ENCODE measurements at places on chromosomes 5 and 9.

- DNase-seq, result no peak
Observed at GRCh38 chr9:107153336-107153735, 129.7 kb upstream of the RAD23B start.

- no peak for DNase-seq
Observed at GRCh38 chr5:44942524-44943001, 133.8 kb downstream of the MRPS30 start.

- no peak for DNase-seq
Observed at GRCh38 chr5:102295534-102296177, 428 bp downstream of the SLCO4C1 start.

- DNase-seq, result no peak
Observed at GRCh38 chr9:33128570-33128969, 38.6 kb downstream of the B4GALT1 start.

DNA sequence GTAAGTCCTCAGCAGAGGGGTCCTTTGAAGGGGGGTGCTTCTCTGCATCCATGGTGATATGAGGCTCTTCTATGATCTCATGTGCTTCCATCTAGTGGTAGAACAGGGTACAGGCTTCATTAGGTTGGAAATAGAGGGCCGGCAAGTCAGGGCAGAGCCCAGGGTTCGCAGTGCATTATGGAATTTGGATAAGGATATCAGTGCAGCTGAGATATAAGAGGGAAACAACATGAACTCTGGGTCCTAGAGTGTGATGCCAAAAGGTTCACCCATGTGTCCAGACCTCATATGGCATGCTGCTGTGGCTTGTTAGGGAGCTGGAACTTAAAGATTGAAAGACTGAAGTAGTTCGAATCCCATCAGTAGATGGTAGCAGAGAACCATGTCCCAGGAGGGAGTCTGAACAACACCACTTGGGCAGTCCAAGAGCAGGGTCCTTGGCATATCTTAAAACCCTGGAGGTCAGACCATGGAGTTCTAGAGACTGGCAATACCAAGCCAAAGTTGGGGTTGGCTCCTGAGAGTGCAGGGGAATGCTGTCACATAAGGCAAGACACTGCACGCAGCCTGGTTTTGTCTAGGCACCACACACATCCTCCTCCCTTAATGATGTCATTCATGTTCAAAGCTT is 2.3 kb downstream of the FAM221B start:
- no peak for DNase-seq

- DNase-seq, result no peak
Observed at GRCh38 chr9:109861499-109861898, 81.5 kb downstream of the PALM2AKAP2 start.

DNA sequence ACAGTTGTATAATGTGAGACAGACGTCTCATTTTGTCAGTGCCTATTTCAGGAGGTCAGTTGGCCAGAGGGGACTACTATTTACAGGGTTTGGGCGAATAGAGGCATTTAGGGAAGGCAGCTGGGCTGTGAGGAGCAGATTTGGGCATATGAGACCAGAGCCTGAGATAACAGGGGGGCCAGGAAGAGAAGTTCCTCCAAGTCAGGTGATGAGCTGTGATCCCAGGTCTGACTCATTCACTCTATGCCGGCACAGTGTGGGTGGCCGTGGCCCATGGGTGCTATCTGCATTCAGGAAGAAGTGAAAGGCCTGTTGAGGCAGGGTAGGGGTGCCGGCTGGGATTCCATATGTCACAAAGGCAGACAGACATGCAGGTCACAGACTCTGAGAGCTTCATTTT is 142.8 kb downstream of the PDZD2 start:
- no peak for DNase-seq

DNA sequence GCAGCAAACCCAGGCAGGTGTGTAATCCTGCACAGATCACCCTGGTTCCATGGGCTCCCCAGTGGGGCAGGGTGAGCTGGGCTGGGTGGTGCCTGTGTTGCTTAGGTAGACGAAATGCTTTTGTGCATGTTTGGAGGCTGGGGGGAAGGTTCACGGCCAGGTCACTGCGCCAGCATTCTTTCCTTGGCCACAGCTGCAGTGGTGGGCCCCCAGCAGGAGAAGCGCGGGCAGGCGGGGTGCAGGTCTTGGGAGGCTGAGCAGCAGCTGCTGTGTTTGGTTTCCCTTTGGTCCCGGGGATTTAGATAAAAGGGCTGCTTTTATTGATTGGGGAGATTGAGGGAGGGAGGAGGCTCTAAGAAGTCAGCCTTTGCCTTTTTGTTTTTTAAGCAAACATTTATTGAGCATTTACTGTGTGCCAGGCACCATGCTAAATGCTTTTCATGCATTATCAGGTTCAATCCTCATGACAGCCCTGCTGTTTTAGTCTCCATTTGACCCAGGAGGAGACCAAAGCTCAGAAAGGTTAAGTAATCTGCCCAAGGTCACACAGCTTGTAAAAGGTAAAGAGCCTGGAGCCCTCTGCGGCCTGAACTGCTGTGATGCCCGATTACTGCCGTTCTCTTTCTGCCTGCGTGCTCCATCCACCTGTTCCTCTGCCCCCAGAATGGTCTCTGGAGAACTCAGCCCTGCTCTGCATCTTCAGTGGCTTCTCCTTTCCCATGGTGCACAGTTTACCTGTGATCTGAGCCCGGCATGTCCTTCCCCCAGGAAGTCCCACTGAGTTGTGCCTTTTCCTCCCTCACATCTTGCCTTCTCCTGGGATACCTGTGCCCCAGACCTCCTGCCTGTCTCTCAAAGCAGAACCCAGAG is 94.4 kb downstream of the MACROH2A1 start:
- DNase-seq, result no peak

GRCh38 chr5:176693477-176693851 is 46.2 kb downstream of the TSPAN17 start:
- DNase-seq, result no peak

- no peak for DNase-seq
Observed at GRCh38 chr5:10789726-10790125, 28.7 kb upstream of the DAP start.

DNA sequence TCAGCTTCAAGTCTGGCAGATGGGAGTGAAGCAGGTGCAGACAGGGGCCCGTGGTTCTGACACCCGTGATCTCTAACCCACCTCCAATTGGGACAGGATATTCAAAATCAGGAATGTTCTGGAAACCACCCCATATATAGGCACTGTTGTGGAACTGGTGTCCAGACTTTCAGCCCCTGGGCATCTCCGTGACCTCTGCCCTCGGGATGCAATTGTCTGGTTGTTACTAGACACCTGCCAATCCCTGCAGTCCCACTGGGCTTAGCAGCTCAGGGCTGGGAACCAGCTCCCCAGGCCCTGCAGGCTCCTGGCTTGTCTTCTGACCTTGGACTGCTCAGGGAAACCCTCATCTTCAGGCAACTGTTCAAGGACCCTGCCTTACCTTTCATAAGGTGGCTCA is 38.8 kb downstream of the NTNG2 start:
- DNase-seq, result no peak

DNA sequence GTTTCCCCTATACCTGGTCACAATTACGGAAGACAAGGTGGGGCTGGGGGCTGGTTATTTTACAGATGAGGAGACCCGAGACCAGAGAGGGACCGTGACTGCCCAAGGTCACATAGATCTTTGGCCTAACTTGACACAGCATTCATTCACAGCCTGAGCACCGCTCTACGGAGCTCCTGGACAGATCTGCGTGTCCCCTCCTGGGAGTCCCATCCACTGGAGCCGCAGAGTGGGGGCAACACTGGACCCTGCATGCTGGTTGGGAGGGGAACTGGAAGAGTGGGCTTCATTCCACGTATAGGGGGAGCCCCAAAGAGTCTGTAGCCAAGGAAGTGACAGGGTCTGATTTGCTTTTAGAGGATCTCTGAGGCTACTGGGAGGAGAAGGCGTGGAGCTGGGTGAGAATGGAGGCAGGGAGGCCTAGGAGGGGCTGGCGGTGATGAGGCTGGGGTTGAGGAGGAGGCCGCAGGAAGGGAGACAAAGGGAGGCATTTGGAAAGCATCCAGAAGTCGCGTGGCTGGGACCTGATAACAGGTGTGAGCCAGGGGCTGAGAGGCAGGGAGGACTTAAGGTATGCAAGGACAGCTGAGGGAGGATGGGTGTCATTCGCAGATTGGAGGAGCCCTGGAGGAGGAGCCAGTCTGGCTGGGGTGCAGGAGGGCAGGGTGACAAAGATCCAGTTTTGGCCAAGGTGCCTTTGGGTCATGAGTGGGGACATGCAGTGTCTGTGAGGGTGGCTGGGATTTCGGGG is 64.3 kb upstream of the IER5L start:
- no peak for DNase-seq

DNA sequence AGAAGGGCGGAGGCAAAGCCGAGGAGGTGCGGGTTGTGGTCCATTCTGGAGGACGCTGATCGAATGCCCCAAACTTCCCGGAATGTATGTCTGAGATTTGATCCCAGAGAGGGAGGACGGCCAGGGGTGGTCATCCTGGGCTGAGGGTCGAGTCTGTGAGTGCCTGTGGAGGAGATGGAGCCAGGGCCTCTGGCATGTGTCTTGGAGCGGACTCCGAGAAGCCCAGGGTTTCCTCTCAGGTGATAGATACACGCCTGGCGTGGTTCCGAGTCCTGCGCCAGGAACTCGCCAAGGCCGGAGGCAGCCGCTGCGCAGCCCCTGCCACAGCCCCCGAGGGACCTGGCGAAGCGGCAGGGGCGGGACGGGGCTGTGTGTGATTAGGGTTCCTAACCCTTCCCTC is 363 bp downstream of the ZNF454 start:
- DNase-seq, result no peak

DNA sequence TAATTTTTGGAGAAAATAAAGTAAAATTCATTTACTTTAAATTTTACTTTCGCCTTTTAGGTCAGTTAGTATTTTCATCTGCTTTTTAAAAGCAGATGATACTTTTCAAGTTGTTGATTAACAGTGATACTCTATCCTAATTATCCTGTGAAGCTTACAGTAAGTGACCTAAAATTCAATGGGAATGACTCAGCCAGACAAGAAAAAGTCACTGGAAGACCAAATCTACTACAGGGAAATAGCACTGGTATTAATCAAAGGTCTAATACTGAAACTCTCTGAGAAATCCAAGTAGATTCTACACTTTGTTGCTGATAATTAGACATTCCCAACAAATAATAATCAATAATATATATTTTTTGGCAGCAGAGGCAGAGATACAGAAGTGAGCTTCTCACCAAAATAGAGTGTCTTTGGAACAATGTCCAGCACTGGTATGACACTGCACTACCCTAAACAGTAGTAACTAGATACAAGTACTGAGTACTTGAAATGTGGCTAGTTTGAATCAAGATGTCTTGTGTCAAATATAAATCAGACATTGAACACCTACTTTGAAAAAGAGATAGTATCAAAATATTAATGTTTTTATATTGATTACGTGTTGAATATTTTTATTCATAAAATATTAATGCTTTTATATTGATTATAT is 22.8 kb upstream of the ELL2 start:
- no peak for DNase-seq

DNA sequence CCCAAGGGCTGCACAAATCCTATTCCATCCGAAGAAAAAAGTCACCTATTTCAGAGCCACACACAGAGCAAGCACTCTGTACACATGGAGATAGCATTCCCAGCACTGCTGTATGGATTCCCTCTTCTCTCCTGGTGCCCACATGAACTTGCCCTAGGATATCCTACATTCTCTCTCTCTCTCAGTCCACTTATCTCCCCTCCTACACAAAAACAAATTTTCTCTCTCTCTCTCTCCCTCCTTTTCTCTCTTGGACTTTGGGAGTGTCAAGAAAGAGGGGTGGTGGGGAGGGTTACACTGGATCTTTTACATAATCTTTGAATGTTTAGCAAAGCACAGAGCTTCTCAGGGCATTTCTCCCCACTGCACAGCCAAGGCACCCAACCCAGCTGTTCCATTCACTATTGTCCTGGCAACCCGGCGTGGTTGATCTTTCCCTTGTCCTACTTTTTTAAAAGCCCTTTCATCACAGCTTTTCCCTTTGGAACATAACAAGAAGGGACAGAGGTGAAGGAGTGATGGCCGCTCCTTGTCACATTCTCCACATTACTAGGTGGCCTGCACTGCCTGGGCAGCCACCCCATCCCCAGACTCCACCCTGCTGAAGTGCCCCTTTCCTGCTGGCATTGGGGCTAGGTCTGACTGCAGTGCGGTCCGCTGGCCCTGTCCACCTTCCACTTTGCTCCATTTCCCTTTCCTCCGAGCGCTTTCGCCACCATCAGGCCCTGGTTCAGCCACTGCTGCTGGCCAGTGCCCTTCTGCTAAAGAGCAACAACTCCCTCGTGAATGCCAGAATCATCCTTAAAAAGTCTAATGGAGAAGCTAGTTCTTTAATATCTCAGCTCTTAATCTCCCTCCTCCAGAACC is 22.2 kb upstream of the SLC1A3 start:
- DNase-seq, result no peak

DNA sequence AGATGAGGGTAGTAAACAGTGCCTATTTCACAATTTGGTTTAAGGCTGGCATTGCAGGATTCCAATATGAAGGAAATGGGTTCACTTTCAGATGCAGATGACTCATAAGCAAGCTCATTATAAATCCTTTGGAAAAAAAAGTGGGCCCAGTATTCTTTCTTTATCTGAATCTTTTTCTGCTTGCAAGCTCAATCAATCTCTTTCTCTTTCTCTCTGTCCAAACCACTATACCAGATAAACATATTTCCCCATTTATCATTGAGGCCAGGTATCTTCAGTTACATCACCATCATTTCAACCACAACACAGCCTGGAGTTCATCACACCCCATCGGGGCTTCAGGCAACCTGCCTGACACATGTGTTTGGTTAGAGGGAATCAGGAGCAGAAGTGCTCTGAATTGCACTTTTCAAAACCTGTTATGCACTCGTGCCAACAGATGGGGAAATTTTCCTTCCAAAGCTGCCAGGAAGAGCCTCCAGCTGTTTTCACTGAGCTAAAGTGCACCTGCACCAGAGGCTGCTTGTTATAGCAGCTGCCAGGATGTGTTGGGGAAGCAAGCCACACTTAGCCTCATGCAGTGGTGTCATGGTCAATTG is 30.0 kb upstream of the MAMDC2 start:
- DNase-seq, result no peak

- no peak for DNase-seq
Observed at GRCh38 chr5:5384660-5385330, 37.7 kb upstream of the ICE1 start.

DNA sequence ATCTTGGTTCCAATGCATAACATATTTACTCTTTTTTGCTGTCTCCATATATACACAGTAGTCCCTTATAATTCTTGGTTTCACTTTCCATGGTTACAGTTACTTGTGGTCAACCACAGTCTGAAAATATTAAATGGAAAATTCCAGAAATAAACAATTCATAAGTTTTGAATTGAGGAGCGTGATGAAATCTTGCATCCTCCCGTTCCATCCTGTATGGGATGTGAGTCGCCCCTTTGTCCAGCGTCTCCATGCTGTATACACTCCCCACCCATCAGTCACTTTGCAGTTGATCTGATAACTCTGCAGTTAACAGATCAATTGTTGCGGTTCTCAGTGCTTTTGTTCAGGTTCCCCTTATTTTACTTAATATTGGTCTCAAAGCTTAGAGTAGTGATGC is 11.5 kb upstream of the FAF2 start:
- no peak for DNase-seq
